SW480 (cell line): ENCODE measurements at places on chromosomes 11 and 22.

- no peak for DNase-seq
These were observed 71.5 kb downstream of the MPPED1 start for GRCh38 chr22:43483266-43483665.

DNA sequence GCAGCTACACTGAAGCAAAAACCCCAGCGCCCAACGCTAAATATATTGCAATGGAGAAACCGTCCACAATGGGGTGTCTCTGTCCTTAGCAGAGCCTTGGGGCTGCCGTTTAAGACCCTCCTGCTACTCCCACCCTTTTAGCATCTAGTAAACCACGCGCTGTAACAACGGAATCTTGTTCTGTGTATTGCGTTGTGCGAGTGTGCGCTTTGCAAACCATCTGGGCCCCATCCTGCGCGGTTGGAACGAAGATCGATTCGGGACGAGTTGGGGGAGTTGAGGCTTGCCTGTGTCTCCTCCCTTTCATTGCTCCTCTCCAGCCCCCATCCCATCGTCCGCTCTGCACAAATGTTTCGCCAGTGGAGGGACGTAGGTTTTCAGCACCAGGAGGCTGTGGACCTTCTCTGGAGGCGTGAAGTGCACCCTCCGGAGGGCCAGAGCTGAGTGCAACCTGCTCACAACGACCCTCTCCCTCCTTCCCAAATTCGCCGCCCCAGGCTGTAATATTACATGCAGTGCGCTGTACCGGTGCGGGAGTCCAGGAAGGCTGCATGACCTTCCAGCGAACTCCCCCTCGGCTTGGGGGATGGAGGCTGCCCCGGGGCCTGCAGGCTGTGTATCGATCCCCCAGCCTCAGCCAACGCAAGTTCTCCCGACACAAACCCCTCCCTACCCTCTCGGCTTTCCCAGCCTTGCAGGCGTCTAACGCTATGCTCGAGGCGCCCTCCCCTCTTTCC, 1.6 kb upstream of the KMT2A start:
- peak; percentile 39 for DNase-seq

- no peak for DNase-seq
These were observed 363.5 kb downstream of the BUD13 start for GRCh38 chr11:116409238-116409637.

GRCh38 chr11:36037031-36037430, 93.2 kb downstream of the LDLRAD3 start:
- no peak for DNase-seq

GRCh38 chr22:50526834-50527801, 1.7 kb upstream of the SCO2 start:
- no peak for DNase-seq
